RPMI7951 (cell line): ENCODE measurements at places on chromosomes 2 and 18. TPM values are rescaled to one million over a fixed set of nuclear protein-coding genes. Genes with fewer than 3 reads are reported as not detected.
A peak's percentile ranks its signal among the peaks of the same experiment; 100 is the strongest.

The SERTAD2 gene
- total RNA-seq, result 4.9 and 5.0 TPM in 2 replicates

The TMEM247 gene
- total RNA-seq, result not detected in 2 replicates

The KANSL1L gene
- total RNA-seq, result 19.2 and 25.3 TPM in 2 replicates

The CPLX4 gene
- total RNA-seq, result not detected in 2 replicates

The CCDC68 gene
- total RNA-seq, result 0.12 and 0.29 TPM in 2 replicates

The ABCG5 gene
- not detected in 2 replicates for total RNA-seq

- DNase-seq, result no peak
Measured at GRCh38 chr18:9726936-9727335, 18.8 kb downstream of the RAB31 start.

DNA sequence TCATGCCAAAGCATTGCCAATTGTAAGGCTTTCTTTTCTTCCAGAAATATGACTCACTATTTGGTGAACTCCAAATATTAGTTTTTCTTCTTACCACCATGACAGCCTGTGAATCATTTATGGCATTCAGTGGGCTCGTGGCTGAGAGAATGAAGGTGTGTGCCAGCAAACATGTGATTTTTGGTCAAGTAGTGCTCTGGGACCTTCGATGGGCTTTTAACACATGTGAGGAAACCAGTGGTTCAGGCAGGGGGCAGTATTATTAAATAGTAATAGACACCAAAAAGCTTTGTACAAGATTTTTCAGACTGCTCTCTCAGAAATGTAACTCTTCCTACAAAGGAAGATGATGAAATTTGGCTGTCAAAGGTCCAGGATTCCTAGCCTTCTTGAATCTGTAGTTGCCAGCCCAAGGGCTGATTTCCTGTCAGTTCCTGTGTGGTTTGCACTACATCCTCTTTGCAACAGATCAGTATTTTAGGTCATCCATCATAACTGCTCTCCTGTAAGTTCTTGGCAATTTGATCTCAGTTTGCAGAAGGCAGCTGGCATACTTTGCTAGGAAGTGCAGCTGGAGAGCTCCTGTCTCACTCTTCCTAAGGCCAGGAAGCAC lies 64.3 kb downstream of the BABAM2 start:
- peak; percentile 100 for DNase-seq

DNA sequence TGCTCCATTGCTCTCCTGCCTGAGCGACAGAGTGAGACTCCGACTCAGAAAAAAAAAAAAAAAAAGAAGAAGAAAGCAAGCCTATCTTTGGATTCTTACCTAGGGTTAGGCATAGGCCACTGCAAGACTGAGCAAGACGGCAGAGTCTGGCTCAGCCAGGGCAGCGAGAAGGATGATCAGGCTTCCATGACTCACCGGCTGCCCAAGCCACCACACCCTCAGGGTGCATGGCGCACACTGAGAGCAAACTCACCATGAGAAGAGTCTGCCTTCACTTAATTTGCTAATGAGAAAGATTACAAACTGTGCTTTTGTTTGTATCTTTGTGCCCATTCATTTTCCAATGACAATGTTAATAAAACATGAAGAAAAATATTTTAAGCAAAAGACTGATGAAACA lies 8.2 kb downstream of the FAM110C start:
- peak; percentile 70 for DNase-seq

DNA sequence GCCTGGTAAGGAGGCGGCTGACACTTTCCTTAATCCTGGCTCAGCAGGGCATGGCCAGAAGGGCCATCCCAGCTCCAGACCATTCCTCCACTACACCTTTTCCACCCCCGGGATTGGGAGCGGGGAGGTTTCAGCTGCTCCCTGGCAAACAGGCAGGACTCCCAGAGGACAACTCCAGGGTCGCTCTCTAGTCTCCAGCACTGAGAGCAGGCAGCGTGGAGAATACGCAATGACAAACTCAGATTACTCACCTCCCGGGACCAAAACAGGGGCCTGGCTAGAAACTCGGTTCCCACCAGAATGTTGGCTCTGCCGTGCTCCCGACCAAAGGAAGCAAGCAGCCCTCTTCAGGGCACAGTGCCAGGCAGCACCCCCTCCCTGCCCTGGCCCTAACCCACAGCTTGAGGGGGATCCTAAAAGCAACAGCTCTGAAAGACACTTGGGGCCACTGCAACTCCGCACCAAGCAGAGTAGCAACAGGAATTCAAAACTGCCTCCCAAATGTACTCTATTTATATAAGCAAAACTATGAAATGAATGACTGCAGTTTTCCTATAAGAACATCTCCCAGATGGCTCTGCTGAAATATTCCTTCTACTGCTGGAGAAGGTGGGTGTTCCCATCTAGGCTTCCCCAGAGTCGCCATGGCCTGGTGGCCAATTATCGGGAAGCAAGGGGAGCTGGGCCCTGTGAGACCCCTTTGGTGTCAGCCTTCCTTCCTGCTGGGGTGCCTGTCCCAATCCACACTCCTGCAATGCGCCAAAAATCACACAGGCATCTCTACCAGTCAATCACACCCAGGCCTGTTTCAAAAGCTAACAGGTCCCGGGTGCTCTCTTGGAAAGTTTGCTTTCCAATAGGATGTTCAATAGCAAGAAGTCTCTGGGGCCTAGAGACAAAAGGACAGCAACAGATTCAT lies 61.2 kb upstream of the POMC start:
- no peak for DNase-seq

- no peak for DNase-seq
Measured at GRCh38 chr18:41347057-41347456, 608.0 kb upstream of the PIK3C3 start.

GRCh38 chr2:46315103-46315890 lies 18.1 kb downstream of the EPAS1 start:
- peak; percentile 97 for DNase-seq

- DNase-seq, result no peak
Measured at GRCh38 chr2:68157002-68157401, 686 bp upstream of the PNO1 start.

DNA sequence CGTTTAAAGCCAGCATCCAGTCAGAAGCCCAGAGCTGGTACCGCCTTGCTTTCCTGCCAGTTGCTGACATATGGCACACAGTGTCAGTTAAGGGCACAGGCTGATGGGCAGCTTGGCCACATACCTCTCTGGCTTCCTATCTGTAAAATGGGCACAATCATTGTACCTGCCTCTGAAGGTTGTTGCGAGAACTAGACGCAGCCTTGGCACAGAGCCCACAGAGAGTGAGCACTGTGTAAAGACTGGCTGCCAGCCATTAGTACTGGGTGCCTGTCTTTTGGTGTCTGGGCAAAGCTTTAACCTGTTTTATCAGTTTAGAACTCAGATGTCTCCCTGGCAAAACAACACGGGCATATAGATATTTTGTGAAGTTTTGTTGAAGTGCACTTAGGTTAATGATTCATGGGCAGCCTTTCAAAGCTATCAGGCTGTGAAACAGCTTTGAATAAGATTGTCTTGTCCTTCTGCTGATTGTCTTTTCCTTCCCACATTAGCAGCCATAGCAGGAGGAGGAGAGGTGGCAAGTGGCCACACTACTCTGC lies 269.5 kb downstream of the NEDD4L start:
- no peak for DNase-seq

- DNase-seq, result no peak
Measured at GRCh38 chr2:19456705-19457309, 98.4 kb upstream of the OSR1 start.

DNA sequence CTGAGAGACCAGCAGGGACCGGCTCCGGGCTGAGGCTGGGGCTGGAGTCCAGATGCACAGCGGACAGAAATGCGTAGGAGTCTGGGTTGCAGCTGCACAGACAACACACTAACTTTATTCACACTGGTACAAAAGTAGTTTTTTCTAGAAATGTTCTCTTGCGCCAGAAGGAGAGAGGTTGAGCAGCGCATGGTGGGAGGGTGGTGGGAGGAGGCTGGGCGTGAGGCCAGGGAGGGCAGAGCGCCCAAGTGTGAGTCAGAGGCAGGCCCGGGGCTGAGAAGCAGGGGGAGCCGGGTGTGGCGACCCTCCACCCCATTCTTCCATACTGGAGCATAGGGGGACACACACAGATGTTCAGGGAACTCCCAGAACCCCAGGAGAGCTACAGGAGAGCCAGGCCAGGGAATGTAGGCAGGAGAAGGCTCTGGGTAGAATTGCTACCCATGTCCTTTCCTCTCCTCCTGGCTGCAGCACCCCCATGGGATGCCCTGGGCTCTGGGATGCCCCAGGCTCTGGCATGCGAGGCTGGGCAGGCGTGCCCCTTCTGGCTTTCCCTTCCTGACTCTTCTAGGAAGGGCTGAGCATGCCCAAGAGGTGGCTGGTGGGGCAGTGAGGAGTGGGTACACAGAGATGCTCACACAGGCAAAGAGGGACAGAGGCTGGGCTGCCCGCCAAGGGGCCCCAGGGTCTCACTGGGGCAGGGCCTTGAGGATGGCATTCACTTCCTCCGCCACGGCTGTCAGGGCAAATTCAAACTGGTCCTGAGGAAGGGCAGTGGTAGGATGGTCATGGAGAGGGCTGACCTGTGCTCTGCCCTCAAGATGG lies 10.6 kb downstream of the DNAJB2 start:
- peak; percentile 93 for DNase-seq
